ENCODE measurements at places on chromosomes 12 and 14. TPM values are rescaled to one million over a fixed set of nuclear protein-coding genes. Genes with fewer than 3 reads are reported as not detected.

AICDA gene
- 0.31 TPM for total RNA-seq

RNASE7 gene
- total RNA-seq = not detected

FIGNL2 gene
- total RNA-seq = 0.27 TPM

FERMT2 gene
- 54.9 TPM for total RNA-seq

SIX4 gene
- 3.8 TPM for total RNA-seq

KRT72 gene
- not detected for total RNA-seq

SELPLG gene
- total RNA-seq = 0.87 TPM

OR11H6 gene
- total RNA-seq = not detected

WNT1 gene
- total RNA-seq = not detected

APOF gene
- not detected for total RNA-seq

PRKAG1 gene
- total RNA-seq = 42.7 TPM

IL31 gene
- not detected for total RNA-seq

TMPRSS12 gene
- total RNA-seq = not detected

All from A549 treated with ZK216348 at 1 μM for 4 hours (cell line).